ENCODE measurements at places on chromosomes 6 and 20.

DNA sequence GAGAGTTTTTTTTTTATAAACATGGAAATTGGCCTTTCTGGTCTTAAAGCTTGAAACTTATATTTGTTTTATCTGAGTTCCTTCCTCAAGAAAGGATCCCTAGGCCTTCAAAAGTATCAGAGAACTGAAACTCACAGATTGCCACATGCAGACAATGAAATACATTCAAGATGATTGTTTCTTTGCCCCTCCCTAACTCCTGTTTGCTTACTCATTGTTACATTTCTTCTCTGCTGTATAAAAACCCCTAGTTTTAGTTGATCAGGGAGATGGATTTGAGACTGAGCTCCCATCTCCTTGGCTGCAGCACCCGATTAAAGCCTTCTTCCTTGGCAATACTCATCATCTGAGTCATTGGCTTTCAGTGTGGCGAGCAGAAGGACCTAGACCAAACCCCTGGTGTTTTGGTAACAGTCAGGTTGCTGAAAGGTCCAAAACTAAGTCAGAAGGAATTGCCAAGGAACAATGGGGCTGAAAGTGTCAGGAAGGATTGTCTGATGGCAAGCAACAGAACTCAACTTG, 132.3 kb upstream of the SULF2 start:
- no peak for DNase-seq

- no peak for DNase-seq
These were observed 291.4 kb upstream of the RNF217 start for GRCh38 chr6:124670801-124671200.

GRCh38 chr6:151847064-151847463, 39.6 kb downstream of the ESR1 start:
- DNase-seq, result no peak

GRCh38 chr20:1232286-1233111, 6.7 kb downstream of the RAD21L1 start:
- DNase-seq, result no peak

DNA sequence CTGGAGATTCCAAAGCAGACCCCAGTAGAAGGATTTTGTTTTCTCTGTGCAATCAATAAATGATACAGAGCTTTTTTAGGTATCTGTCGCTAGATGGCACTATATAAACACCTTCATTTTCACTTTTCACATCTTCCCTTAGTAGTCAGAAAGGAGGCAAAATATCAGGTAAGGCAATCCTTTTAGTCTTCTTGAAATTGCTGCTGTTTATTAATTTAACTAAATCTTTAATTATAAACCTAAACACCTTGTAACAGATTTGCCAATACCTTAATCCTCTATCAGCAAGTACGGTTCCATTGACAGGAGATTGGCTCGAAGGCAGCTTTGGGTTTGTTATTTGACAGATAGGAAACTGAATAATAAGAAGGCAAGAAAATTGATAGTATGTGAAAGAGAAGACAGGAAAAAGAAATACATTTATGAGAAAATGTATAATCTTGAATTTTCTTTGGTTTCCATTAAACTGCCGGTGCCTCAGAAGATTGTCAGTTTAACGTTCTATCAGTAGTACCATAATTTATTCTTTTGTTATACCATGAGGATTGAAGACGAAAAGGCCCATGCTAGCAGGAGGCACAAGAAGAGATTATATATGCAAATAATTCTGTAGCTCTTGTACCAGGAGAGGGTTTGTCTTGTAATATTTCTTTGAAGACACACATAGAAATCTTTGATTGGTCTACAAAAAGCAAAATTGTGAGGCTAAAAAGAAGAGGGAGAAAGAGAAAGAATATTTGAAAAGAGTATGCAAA, 23.5 kb upstream of the IBTK start:
- no peak for DNase-seq

DNA sequence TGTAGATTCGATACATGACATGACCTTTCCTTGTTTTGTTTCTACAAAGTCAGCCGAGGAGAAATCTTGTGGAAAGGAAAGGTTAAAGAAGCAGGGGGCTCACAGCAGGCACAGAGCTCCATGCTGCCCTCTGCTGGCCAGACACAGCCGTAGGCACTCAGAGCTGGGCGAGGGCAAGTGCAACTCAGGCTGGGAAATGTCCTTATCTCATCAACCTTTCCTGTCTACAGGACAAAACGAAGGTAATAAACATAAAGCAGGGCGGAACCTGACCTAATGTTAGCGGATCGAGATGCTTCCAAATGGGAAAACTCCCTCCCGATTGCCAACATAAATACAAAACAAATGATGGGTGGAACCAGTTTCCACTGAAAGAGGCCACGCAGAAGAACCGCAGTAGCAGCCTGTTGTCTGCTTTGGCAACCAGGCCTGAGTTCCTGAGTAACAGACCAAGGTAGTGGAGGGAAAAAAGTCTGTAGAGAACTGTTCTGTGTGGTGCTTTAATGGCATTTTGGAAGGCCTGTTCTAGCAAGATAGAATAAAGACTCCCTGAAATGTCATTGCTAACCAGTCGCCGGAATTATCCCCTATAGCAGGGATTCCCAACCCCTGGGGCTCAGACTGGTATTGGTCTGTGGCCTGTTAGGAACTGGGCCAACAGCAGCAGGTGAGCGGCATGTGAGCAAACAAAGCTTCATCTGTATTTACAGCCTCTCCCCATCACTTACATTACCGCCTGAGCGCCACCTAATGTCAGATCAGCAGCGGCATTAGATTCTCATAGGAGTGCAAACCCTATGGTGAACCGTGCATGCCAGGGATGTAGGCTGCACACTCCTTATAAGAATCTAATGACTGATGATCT, 85.2 kb downstream of the MBOAT1 start:
- no peak for DNase-seq

GRCh38 chr6:132357120-132357519, 44.2 kb downstream of the MOXD1 start:
- no peak for DNase-seq

DNA sequence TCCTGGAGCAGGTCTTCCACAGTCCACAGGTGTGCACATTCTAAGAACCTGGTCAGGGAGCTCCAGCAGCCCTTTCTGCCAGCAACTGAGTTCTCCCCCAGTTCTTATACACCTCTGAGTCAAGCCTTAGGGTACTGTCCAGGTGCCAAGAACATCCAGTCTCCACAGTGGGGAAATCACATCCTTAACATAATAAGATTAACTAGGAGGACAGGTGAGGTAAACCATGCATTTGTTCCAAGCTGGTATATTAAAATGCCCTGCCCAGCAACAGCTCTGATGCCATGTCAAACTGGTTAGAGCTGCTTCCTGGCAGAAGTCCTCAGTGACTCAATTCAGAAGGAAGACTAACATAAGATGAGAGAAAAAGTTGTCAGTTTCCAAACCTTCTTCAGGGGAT, 303.9 kb upstream of the SGK1 start:
- no peak for DNase-seq

DNA sequence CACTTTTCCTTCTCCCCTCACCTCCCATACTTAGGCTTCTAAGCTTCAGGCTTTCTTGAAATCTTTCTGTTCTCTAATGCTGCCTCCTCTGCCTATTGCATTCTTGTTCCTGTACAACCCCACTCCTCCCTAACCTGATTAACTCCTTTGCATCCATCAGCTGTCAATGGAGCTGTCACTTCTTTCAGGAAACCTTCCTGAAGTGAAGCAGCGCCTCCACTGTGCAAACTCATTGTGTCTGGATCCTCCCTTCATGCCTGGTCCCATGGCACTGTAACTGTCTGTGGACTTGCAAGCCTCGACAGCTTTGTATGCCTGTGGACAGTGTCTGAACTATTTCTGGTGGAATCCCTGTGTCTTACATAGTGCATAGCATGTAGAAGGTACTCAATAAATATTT, 185.0 kb downstream of the HS3ST5 start:
- DNase-seq, result no peak

DNA sequence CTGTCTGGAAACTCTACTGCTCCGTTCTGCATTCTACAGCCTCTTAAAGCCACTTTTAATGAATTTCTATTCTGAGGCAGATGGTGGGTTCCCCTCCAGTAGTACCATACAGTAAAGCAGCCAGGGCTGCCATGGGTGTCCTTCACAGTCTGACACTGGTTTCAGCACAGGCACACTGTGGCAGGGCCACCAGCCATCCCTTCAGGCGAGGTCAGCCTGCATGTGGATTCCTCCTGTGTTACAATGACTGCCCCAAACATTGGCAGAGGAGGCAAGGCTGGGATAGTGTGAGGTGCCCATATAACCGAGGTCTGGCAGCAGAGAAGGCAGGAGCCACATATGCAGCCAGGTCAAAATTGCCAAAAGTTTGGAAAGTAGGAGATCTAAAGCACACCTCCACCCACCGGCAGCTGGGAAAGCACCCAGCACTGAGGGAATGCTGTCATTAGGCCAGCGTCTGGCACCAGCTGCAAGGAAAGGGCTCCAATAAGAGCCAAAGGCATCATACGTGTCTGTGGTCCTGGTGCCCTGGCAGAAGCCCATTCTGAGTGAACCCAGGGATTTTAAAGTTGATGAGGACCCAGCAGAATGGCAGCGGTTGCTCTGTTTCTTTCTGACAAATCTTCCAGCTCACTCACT, 24.0 kb downstream of the STK35 start:
- DNase-seq, result no peak

- no peak for DNase-seq
These were observed 18.5 kb downstream of the GSTA4 start for GRCh38 chr6:52976591-52977035.

DNA sequence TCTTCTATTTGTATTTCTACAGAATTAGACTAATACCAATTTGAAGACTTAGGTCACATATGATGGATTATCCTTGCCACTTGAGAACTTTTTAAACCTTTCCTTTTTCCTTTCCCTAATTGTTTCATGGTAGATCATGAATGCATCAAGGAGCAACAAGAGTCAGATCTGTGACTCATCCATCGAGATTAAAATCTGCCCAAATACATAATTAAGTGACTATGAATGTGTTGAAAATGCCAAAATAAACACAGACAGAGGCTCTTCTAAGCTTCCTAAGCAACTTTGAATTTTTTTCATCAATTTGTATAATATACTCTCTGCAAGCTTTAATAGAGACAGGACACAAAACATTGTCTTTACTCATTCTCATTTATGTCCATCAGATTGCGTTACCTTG, 23.5 kb upstream of the HTR1E start:
- DNase-seq, result no peak

GRCh38 chr6:119043265-119043664, 35.2 kb downstream of the FAM184A start:
- DNase-seq, result no peak

DNA sequence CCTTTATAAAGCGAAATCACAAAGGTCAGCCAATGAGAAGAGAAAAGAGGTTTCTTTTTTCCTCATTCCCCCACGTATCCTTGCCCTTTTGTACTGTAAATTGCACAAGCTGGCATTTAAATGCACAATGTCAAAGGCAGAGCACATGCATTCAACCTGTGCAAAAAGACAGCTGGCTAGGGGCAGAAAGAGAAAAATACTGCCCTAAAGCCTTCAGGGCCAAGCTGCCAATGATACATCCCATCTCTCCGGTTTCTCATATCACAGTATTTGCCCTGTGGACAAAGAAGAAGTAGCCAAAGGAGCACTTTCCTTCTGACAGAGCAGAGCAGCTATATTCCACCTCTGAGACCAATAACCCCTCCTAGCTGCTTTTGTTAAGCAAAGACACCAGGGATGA, 219.2 kb downstream of the TRDN start:
- no peak for DNase-seq

DNA sequence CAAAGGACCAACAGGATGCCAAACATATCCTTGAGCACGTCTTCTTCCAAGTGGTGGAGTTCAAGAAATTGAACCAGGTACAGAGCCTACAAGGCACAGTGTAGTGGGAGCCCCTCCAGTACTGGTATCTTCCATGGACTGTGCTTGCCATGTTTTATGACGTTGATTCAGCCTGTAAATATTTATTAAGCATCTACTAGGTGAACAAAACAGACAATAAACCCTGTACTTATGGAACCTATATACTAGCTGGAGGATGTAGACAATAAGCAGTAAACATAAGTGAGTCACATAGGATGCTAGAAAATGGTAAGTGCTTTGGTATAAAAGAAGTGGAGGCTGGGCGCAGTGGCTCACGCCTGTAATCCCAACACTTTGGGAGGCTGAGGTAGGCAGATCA, 24.4 kb upstream of the MYBL2 start:
- no peak for DNase-seq

GRCh38 chr6:139243536-139243935, 48.3 kb downstream of the TXLNB start:
- no peak for DNase-seq

DNA sequence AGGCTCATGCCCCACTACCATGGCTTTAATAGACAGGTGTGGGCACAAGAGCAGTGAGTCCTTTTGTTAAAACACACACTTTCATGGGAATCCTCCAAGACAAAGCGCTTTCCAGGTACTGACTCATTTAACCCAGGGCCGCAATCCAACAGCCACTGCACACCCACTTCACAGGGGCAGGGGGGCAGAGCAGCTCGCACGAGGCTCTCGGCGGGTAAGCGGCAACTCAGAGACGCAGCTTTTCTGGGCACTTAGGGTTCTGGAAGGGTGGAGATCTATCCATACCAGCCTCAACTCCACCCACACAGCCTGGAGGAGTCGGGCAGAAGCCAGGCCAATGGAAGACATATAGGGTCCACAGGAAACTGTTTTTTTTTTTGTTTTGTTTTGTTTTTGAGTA, 28.6 kb downstream of the PSMG4 start:
- no peak for DNase-seq

DNA sequence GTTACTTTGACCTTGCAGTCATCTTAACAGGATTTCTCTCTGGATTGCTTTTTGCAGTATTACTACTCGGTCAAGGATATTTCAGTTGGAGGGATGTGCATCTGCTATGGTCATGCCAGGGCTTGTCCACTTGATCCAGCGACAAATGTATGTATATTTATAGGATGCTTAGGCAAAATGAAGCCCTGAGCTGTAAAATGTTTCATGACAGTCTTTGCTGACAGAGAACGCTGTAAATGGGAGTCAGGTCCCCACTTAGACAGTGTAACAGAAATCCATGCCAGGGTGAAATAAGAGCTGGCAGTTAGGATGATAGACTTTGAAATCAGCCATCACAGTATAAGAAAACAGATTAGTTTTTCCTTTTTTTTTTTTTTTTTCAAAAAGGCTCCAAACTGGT, 264.0 kb downstream of the LAMA2 start:
- no peak for DNase-seq

GRCh38 chr6:14596410-14596809, 478.8 kb downstream of the CD83 start:
- peak; percentile 97 for DNase-seq

All from SIG-M5 (cell line).